ENCODE measurements at places on chromosomes 5 and 9. TPM values are rescaled to one million over a fixed set of nuclear protein-coding genes. Genes with fewer than 3 reads are reported as not detected.

The MCC gene
- 46.1 TPM for total RNA-seq

The AQP7 gene
- total RNA-seq = not detected

The C7 gene
- not detected for total RNA-seq

The ANKRD18A gene
- 32.3 TPM for total RNA-seq

The GABRA6 gene
- not detected for total RNA-seq

The FOXD4L4 gene
- 0.20 TPM for total RNA-seq

The TAL2 gene
- 1.6 TPM for total RNA-seq

DNA sequence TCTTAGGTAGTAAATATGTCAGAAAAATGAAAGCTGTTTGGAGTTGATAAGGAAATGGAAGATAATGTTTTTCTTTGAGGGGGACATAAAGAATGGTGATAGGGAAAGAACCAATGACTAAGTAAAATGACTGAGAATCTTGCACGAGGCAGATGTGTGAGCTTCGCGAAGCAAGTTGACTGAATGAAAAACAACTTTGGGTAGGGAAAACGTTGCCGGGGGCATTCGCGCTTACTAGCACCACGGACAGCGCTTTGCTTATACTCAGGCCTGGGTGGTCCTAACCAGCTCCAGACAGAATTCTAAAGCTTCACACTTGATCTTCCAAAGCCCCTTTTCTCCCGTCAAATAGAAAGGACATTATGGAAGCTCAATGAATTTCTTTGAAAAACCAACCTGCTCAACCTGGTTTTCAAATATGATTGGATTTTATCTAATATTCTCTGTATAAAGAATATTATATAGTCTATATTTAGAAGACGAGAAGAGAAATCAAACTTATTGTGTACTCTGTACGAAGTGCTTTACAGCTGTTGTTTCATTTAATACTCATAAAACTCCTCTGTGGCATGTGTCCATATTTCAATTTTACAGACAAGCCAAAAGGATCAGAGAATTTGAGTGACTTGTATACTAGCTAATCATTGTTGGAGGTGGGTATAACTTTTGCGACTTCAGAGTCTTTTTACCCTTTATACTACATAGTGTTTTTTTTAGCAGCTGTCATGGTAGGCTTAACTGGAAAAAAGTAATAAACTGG, 1.9 kb upstream of the CDKN2B start:
- H3K27me3 ChIP-seq = peaks cover 11% of the 10 kb centered on the region
- H3K27ac ChIP-seq = no peak overlapping the region
- no peaks in the 10 kb centered on the region for H3K36me3 ChIP-seq

DNA sequence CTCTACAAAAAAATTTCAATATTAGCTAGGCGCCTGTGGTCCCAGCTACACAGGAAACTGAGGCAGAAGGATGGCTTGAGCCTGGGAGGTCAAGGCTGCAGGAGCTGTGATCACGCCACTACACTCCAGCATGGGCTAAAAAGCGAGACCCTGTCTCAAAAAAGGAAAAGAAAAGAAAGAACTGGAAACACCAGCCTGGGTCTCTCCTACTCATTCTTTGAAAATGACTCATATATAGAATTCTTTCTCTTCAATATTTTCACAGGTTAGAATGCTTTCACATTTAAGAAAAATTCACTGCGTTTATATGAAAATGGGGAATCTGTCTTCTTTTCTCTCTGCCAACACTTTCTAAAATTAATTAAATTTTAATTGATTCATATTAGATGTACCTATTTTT, 115.6 kb downstream of the TRPM6 start:
- H3K4me1 ChIP-seq = no peaks in the 10 kb centered on the region
- no peak overlapping the region for H3K4me3 ChIP-seq
- no peak for DNase-seq
- H3K27ac ChIP-seq = no peak overlapping the region

DNA sequence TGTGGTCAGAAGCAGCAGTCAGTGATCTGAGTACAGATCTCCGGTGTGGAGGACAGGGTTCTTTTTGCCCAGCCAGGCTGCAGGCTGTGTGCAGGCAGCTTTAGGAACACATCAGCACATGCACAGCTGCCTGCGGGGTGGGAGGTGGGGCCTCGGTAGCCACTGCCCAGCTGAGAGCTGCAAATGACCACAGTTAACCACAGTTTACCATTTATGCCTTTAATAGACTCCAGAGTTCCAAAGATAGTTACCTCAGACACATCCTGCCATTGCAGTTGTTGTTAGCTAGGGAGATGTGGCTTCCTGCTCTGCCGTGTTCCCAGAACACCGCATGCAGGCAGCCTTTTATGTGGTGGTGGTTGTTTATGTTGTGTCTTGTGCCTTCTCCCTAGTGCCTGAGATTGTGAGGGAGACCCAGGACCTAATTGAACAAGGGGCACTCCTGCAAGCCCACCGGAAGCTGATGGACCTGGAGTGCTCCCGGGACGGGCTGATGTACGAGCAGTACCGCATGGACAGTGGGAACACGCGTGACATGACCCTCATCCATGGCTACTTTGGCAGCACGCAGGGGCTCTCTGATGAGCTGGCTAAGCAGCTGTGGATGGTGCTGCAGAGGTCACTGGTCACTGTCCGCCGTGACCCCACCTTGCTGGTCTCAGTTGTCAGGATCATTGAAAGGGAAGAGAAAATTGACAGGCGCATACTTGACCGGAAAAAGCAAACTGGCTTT, 10.2 kb downstream of the EXOC3 start:
- peaks cover 39% of the 10 kb centered on the region for H3K36me3 ChIP-seq
- H3K4me1 ChIP-seq = no peaks in the 10 kb centered on the region
- H3K27me3 ChIP-seq = peaks cover 3% of the 10 kb centered on the region
- no peak overlapping the region for H3K4me3 ChIP-seq

DNA sequence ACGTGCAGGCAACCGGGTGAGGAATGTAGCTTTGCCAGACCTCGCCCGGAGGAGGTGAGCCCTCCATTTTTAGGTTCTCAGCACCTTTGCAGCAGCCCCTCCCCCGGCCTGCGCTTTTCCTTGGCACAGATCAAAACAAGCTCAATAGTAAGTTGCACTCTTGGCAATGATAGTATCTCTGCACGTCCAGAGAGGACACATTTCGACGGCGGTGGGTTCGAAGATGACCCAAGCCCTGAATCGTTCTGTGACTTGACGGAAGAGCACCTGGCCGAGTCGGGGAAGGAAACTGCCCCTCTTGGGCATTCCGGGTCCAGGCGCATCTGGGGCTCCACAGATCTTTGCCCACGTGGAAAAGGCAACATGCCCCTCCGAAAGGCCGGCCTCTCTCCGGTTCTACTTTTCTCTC, 904 bp downstream of the GDNF start:
- H3K27ac ChIP-seq = no peak overlapping the region
- peaks cover 16% of the 10 kb centered on the region for H3K4me1 ChIP-seq
- peak overlapping the region; percentile 85 for H3K4me3 ChIP-seq

GRCh38 chr5:55159763-55160492, at the start of gene GPX8:
GPX8 (plus strand) TSS chr5:55160171; CDS start chr5:55160193, 22 bp downstream.
- H3K36me3 ChIP-seq = peaks cover 6% of the 10 kb centered on the region
- H3K27ac ChIP-seq = no peak within 1 kb of the TSS
- H3K27me3 ChIP-seq = no peaks in the 10 kb centered on the region
- peaks cover 5% of the 10 kb centered on the region for H3K4me1 ChIP-seq
- no peak for DNase-seq

GRCh38 chr5:891117-891836, 1.3 kb downstream of the BRD9 start:
- H3K27me3 ChIP-seq = no peaks in the 10 kb centered on the region
- H3K4me3 ChIP-seq = peak overlapping the region; percentile 88
- peak overlapping the region; percentile 71 for H3K27ac ChIP-seq
- DNase-seq = no peak
- H3K4me1 ChIP-seq = peaks cover 5% of the 10 kb centered on the region

DNA sequence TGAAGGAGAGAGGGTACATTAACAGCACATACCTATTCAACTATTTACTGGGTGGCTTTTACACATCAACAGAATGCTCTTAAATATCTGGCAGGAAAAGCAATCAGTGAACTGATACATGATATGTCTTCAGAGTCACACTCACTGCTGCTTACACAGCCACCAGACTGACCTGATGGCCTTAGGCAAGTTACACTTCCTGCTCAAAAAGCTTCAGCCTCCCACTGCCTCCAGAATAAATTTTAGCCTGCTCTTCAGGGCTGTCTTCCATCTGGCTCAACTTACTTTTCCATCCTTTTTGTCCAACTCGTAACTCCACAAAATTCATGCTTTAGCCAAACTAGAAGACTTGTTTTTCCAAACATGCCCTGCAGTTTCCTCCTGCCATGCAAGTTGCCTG, 10.7 kb downstream of the LOX start:
- H3K27me3 ChIP-seq = no peaks in the 10 kb centered on the region
- no peaks in the 10 kb centered on the region for H3K36me3 ChIP-seq
- no peak overlapping the region for H3K27ac ChIP-seq
- DNase-seq = no peak

GRCh38 chr5:73654171-73654811, 28.3 kb downstream of the ARHGEF28 start:
- H3K36me3 ChIP-seq = no peaks in the 10 kb centered on the region
- H3K27ac ChIP-seq = no peak overlapping the region
- H3K4me3 ChIP-seq = no peak overlapping the region
- DNase-seq = no peak
- H3K27me3 ChIP-seq = peaks cover 2% of the 10 kb centered on the region

GRCh38 chr5:137370096-137371071, 128.7 kb downstream of the SPOCK1 start:
- peak; percentile 31 for DNase-seq
- H3K27me3 ChIP-seq = peaks cover 4% of the 10 kb centered on the region
- H3K36me3 ChIP-seq = no peaks in the 10 kb centered on the region
- no peak overlapping the region for H3K4me3 ChIP-seq

DNA sequence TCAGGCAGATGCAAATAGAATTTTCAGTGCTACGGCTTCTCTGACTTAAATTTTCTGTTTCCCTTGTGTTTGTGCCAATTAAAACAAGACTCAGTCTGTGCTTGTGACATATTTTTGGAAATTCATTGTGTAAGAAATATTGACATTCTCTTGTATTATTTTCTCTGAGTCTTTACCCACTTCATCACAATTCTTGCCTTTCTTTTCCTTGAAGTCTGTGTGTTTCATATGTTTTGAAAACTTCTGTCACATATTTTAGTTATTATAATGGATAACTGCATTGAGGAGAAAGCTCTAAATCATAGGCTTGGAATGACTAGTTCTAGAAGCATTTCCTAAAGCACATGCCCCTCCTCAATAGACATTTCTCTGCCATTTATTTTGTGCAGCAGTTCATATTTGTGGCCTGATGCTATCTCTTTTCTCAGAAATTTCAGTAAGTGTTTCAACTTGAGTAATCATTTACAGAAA, 206.6 kb downstream of the PALM2AKAP2 start:
- H3K4me1 ChIP-seq = no peaks in the 10 kb centered on the region
- H3K27me3 ChIP-seq = peaks cover 3% of the 10 kb centered on the region
- no peak for DNase-seq
- peaks cover 7% of the 10 kb centered on the region for H3K36me3 ChIP-seq

DNA sequence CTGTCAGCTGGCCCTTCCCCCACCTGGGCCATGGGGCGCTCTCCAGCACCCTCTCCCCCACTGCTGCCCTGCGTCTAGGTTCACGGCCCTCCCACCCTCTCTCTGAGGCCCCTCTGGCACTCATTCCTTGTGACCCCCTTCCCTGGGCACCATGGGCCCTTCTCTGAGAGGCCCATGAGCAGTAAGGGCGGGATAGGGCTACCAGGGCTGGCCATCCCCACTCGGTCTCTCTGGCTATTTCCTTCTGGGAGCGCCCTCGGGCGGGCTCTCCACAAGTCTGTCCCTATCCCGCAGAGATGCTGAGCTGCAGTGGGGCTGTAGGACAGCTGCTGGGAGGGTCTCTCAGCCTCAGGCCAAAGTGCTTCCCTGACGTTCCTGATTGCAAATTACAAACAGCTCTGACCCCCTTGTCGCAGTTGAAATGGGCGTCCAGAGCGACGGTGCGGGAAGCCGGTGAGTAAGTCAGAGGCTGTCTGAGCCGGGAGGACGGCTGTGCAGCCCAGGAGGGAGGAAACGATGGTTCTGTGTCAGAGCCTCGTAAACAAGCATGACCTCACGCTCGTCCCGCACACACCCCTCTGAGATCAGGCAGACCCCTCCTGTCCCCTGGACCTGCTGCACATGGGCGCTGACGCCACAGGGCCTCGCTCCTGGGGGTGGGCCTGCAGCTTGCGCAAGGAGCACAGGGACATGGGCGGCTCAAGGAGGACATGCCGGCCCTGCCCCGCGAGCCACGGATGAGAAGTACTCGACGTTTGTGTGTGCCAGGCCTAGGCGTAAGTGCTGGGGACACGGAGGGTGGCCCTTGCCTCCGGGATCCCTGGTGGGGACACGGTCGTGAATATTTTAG, 36.3 kb upstream of the GFPT2 start:
- no peaks in the 10 kb centered on the region for H3K4me1 ChIP-seq
- H3K36me3 ChIP-seq = no peaks in the 10 kb centered on the region
- no peak overlapping the region for H3K27ac ChIP-seq

DNA sequence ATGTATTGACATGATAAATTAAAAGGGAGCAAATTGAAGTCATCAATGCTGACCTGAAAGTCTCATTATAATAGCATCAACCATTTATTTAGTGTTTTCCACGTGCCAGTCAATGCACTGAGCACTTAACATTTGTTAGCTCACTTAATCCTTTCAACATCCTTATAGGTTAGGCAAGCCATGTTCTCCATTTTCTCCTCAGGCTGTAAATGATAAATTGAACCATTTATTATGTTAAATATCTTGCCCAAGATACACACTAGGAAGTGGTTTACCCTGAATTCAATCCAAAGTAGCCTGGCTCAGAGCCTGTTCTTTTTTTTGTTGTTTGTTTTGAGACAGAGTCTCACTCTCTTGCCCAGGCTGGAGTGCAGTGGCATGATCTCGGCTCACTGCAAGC, 25.0 kb upstream of the SNX2 start:
- H3K27ac ChIP-seq = no peak overlapping the region
- peaks cover 5% of the 10 kb centered on the region for H3K4me1 ChIP-seq
- no peak for DNase-seq
- no peak overlapping the region for H3K4me3 ChIP-seq

DNA sequence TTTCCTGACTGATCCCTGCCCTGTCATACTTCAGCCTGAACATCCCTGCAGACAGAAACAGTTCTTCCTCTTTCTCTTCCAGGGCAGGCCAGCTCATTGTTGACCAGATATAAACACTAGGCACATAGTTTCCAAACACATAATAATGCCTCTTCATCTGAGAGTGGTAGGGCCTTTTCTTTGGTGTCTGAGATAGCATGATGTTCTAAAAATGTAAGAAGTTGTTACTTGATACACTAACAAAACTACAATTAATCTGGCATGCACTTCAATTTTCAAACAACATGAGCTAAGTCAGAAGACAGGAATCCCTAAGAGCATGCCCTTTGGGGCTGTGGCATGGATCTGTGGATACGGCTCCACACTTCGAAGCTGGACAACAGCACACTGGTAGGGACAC, 246.6 kb downstream of the SPOCK1 start:
- peaks cover 2% of the 10 kb centered on the region for H3K27me3 ChIP-seq
- H3K27ac ChIP-seq = no peak overlapping the region
- no peak for DNase-seq
- H3K36me3 ChIP-seq = no peaks in the 10 kb centered on the region

DNA sequence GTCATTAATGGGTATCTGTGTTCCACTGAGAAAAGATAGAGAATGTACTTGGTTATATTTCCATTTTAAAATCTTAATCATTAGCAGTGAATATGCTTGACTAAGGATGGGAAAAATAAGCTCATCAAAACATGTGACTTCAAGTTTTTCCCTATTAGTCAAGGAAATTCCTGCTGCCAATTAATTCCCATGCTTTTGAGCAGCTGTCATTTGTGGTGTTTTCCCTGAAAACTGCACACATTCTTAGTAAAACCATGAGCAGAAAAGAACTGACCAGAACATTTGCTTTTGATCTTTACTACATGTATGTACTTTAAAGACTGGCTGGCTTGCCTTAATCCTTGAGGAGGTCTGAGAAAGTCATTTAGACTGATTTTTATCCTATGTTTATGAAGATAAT, 75.2 kb downstream of the AOPEP start:
- H3K4me3 ChIP-seq = no peak overlapping the region
- peaks cover 40% of the 10 kb centered on the region for H3K4me1 ChIP-seq
- no peak for DNase-seq
- H3K27ac ChIP-seq = peak overlapping the region; percentile 80
